NCI-H1436 treated with DMSO at 0.1 percent for 48 hours (cell line): ENCODE measurements at places on chromosomes 11 and 22.

GRCh38 chr11:75582895-75583717, 21.1 kb downstream of the SERPINH1 start:
- no peak for DNase-seq

DNA sequence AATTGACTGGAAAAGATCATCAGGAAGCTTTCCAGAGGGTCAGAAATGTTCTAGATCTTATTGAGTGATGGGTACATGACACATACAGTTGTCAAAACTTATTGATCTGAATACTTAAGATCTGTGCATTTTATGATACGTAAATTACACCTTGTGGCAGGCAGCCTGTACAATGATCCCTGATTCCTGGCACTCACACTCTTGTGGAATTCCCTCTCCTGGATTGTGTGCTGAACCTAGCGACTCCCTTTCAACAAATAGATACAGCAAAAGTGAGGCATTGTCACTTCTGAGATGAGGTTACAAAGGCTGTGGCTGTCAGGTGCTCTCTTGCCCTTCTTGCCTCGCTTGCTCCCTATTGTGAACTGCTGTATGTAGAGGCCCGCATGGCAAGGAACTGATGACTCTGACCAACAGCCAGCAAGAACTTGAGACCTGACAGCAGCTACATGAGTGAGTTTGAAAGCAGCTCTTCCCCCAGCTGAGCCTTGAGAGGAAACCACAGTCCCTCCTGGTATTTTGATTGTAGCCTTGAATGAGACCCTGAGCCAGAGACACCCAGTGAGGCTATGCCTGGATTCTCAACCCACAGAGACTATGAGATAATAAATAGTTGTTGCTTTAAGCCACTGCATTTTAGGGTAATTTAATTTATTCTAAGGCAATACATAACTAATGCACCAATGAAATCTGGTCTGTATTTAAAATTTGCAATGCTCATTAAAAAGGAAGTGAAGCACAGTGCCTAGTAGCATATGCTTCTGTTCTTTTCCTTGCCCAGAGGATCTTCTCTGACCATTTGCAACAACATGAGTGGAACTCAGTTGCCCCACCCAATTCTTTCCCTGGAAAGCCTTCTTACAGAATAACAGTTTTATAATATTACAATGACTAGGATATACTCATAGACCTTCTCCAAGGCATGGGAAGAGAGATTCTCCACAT, 60.5 kb upstream of the IZUMO1R start:
- DNase-seq = no peak

- no peak for DNase-seq
These were observed 1.7 kb upstream of the CD248 start for GRCh38 chr11:66318600-66318970.

DNA sequence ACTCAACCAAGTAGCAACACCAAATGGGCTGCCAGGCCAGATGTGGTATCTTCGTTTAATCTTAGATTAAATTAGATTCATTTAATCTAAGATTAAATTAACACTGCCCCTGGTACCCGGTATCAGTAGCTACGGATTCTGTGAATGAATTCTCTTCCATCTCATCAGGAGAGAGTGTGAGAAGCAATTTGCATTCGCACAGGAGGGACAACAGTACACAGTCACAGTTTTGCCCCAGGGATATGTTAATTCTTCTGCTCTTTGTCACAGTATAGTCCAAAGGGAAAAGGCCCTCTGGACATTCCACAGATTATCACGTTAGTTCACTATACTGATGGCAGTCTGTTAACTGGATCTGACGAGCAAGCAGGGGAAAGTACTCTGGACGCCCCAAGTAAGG, 22.9 kb downstream of the ASCL2 start:
- DNase-seq = no peak

GRCh38 chr11:120589376-120589775, 77.8 kb downstream of the GRIK4 start:
- DNase-seq = no peak

DNA sequence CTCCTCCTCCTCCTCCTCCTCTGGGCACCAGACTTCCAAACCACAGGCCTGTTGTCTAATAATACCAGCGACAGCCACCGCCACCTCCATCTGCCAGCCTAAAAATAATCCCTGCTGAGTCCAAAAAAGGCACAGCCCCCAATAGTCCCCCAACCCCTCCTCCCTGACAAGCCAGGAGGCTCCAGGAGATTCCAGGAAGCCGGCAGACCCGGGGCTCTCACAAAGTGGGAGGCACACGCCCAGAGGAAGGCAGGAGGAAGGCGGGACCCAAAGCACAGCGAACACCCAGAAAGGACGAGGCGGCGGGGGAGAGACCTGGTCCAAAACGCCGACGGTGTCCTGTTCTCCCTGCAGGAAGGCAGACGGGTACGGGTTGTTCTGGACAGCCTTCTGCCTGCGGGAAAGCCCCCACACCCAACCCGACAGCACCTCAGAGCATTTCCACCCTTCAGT, 5.9 kb downstream of the IGSF9B start:
- DNase-seq = no peak

- DNase-seq = no peak
These were observed 18.4 kb downstream of the DKK3 start for GRCh38 chr11:11989774-11990744.

DNA sequence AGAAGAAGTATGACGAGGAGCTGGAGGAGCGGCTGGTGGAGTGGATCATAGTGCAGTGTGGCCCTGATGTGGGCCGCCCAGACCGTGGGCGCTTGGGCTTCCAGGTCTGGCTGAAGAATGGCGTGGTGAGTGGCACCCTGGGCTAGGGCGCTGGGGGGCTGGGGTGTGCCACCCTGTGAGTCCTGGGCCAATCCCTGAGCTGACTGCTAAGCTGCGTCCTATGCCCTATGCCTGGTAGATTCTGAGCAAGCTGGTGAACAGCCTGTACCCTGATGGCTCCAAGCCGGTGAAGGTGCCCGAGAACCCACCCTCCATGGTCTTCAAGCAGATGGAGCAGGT, 3.9 kb downstream of the TAGLN start:
- no peak for DNase-seq

DNA sequence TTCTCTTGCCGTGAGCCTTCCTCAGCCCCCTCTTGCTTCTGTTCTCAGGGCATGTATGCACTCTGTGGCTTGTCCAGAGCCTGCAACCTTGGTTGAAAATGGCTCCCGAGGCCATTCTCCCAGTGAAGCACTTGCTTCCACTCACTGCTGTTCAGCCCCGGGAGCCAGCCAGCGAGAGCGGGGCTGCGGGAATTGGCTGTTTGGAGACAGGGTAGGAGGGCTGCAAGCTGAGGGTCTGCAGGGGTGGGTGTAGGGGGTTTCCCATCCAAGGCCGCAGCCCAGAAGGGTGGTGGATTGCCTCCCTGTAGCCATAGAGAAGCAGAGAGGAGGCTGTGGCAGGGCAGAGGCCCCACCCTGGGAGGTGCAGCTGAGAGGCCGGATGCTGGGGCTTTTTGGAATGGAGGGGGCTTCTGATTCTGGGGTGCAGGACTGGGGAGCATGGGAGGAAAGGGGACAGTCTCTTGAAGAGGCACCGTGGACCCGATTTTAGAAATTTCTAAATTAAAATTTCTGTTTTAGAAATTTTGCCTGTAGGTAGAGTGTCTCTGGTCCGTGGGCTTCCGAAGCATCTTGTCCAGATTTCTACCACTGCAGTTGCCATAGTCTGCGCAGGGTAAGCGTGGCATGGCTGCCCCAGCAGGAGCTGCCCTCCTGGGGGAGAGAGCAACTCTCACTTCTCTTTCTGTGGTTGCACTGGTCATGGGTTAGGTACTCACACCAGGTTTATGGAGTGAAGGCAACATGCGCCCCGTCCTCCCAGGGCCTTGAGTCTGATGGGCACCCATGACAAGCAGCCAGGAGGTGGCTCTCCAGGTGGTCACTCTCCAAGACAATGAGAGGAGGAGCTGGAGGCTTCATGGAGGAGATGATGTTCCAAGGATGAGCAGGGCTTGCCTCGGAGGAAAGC, 100.2 kb downstream of the TBC1D22A start:
- no peak for DNase-seq

GRCh38 chr11:31817621-31818424, 6.7 kb upstream of the PAX6 start:
- DNase-seq = no peak

DNA sequence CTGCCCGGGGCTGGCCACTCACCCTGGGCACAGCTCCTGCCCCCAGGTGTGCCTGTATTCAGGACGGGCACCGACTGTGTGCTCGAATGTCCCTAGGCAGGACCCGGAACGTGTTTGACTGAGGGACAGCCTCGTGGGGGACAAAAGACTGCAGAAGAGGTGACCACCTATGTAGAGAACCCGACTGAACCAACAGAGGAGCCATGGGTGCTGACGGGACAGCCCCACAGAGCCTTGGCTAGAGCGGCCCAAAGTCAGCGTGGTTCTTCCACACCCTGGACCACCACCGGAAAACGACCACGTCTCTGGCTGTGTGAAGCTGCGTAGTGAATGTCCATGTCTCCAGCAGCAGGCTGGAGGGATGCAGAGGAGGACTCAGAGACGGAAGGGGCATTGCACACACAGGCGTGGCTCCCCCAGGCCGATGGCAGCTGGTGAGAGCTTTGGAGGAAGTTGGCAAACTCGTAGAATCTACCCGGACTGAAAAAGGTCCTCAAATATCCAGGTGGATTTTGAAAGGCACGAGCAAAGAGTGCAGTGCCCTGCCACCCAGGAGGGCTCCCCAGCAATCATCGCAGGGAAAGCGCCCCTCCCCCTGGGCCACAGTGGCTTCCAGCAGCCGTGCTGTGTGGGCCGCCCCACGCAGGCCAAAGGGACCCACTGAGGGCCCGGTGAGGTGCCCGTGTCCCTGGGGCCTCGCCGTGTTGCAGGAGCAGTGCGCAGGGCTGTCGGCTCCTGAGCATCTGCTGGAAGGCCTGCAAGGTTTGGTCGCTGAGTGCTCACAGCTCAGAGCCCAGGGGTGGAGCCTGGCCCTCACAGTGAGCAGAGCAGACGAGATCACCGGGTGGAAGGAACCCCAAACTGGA, 17.5 kb upstream of the MUC5B start:
- no peak for DNase-seq

GRCh38 chr22:49853981-49854831, 562 bp downstream of the ZBED4 start:
- DNase-seq = no peak

GRCh38 chr11:106311531-106312230, 234.2 kb downstream of the AASDHPPT start:
- no peak for DNase-seq

DNA sequence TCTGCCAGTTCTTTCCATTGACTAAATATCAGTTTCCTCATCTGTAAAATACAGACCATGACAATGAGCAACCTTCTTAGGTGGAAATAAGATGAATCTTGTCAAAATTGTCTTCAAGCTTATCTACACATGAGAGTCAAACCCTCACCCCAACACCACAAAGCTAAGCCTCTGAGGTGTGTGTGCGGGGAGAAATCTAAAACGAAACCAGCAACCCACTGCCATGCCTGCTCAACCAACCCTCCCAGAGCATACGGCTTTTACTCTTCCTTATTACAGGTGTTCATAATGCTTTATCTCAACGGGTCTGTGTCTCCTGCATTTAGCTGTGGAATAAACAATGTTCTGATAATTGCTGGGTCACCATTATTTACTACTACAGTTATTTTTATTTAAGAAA, 235.4 kb downstream of the KIRREL3 start:
- no peak for DNase-seq

GRCh38 chr11:71431271-71431670, 16.9 kb downstream of the DHCR7 start:
- DNase-seq = no peak

DNA sequence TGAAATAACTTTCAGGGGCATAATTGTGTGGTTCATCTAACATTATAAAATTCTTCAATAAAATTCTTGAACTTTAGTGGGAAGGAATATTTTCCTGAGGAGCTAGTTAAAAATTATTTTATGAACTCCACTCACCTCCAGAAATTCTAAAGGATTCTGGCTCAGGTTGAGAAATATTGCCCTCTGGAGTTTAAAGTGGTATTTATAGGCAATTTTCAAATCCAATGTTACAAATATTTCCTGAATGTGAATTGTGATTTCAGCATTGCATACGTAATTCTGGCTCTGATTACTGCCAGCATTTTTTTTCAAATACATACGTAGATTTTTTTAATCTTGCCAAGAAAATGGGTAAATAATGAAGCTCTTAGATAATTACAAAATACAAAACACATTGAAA, 598.2 kb upstream of the ANO3 start:
- DNase-seq = no peak

GRCh38 chr11:119643212-119643875, 85.7 kb downstream of the NECTIN1 start:
- no peak for DNase-seq

DNA sequence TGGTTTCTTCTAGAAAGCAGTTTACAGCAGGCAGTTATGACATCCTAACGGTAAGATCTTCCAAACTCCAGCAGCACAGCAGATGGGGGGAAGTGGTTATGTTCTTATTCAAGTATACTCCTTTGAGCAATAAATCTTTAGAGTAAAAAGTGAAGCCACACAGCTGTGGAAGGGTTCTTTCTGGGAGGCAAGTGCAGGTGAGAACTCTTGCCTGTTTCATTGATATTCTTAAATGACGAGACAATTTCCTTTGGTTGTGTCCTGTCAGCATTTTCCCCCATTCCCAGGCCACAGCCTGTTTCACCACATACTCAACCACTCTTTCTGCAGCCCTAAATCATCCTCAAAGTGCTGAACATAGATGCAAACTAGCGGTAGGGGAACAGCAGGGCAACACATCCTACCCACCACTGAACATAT, 207.3 kb upstream of the MTNR1B start:
- no peak for DNase-seq
